ENCODE measurements at places on chromosomes 16 and 17.

DNA sequence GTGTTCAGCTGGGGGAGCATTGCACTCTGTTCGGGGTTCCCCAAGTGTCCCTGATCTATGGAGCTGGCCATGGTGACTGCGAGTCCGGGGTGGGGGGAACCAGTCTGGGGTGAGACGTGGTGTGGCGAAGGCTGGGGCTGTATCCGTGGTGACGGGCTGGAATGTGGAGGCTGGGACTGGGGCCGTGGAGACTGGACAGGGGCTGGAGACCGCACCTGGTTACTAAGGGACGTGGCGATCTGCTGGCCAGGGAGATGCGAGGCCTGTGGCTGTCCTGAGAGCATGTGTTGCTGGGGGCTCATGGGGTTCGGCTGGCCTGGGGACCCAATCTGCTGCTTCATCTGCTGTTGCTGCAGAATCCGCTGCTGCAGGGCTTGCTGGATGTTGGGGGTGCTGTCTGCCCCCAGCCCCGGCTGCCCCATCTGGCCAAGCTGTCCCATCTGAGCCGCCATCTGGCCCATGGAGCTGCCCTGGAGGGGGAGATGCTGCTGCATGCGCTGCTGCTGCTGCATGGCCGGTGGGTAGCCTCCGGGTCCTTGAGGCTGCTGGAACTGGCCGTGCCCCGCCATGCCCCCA lies 10.6 kb upstream of the TRAP1 start:
- no peak for DNase-seq

DNA sequence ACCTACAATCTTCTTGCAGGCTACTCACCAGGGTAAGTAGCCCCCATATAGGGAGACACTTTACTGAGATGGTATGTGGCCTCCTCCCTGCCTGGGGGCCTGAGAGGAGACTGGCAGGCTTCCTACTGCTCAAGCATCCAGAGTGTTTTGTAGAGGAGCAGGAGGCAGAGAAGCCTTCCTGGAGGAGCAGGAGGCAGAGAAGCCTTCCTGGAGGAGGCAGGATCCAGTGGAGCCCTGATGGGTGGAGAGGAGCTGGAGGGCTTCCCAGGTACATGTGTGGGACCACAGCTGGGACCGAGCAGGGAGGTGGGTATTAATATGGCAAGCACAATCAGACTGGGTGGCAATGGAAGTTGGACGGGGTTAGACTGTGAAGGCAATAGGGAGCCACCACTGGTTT lies 2.1 kb upstream of the ADGRG5 start:
- DNase-seq = no peak

DNA sequence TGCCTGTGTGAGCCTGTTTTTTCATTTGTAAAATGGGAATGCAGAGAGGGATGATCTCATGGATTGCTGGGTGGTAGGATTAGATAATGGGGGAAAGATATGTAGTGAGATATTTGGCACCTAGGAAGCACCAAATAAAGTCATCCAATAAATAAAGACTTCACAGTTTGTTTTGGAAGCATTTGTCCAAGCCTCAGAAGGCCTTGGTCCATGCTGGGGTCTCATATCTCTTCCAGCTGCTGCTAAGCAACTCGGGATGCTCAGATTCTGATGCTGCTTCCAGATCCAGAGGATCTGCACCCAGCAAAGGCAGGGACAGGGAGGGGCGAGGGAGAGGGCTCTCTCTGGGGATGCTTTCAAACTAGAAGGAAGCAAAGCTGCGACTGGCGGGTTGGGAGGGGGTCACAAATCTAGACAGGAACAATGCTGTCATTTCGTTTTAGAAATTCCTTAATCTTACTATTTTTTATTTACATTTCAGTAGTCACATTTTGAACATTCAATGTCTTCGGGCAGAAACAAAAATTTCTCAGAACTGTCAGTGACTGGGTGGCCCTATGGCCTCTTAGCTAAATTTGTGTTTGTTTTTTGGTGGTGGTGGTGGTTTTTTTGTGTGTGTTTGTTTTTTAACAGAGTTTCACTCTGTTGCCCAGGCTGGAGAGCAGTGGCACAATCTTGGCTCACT lies 114.9 kb upstream of the CDH5 start:
- no peak for DNase-seq

- no peak for DNase-seq
These were observed 52.1 kb upstream of the DOC2B start for GRCh38 chr17:233473-233941.

DNA sequence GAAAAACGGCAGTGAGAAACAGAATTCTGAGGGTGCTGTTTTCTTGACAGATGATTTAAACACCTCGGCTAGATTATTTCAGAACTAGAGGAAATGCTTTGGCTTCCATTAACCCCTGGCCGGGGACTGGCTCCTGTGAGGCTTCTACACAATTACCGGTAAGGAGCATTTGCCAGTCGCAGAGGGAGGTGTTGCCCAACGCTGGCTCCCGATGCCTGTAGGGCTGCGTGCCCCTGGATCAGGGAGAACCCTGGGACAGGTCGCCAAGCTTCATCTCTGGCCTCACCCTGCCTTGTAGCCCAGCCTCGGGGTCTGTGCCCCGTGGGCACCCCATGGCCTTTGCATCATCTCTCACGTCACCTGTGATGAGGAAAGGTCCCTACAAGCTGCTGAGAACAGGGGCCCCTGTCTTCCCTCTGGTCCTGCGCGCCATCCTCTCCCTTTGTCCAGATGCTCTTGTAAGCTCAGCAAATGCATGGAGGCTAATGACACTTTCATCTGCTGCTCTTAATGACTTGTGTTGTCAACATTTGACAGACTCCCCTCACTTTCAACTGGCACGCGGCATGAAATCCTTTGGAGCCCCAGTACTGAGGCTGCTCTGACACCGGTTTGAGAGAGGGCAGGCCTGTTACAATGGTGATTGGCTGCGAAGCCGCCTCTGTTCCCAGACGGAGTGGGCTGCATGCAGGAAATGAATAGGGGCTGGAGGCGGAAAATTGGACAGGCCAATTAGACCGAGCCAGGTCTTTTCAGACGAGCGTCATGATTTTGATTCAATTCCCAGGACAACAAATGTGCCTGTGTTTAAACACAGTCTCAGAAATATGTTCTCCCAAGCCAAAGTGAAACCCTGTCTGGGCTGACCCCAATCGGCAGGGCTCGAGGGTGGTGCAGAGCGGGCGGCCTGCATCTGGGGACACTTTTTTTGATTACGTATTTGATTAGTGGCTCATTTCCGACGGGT lies 85.5 kb upstream of the DOC2B start:
- no peak for DNase-seq

DNA sequence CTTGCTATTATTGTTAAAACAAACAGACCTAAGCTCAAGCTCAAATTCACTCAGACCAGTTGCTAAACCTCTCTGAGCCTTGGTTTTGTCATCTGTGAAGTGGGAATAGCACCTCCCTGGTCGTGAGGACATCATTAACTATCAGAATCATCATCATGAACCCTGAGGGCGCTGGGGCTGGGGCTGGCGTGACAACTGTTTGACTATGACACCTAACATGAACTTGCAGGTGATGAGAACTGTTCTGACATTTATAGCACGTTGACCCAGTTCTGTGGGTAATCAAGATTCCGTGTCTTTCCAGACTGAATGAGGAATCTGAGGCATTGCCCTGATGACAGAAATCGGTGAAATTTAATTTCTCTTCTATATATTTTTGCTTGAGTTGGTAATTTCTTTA lies 71.3 kb upstream of the CDH5 start:
- no peak for DNase-seq

- DNase-seq = peak; percentile 80
These were observed at the start of gene TEKT1 for GRCh38 chr17:6831661-6832263. TSS of gene TEKT1 (minus strand) at chr17:6831729. CDS start at chr17:6830376, 1,353 bp downstream.

DNA sequence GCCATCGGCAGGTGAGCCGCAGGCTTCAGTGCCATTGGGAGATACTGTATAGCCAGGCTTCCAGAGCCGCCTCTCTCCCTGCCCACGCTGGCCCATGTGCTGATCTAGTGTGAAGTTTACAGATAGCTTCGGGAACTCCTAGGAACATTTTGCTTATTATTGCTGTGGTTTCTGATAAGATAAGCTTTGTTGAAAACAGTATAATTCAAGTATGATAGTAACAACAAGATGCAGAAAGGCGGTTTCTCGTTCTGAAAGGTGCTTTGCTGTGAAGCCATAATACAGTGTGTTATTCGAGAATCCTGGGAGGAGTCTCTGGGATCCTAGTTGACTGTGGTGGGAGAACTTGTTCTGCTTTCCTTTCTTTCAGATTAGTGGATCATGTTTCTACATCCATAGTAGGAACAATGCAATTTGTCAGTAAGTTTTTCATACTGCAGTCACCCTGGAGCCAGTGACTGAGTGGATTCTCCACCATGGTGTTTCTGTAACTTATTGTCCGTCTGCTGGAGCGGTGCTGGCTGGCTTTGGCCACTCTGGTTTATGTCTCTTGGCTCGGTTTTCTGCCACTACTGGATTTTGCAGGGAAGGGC lies 31.5 kb downstream of the RAB11FIP3 start:
- no peak for DNase-seq
